ENCODE measurements at places on chromosomes 7 and 10. TPM values are rescaled to one million over a fixed set of nuclear protein-coding genes. Genes with fewer than 3 reads are reported as not detected.

Gene WIPF3
- not detected for total RNA-seq

Gene EBLN1
- total RNA-seq, result not detected

Gene CHCHD2
- total RNA-seq, result 535 TPM

Gene PAX4
- not detected for total RNA-seq

Gene SPDYE2
- total RNA-seq, result not detected
